ENCODE measurements at places on chromosomes 16 and 17. TPM values are rescaled to one million over a fixed set of nuclear protein-coding genes. Genes with fewer than 3 reads are reported as not detected.

GRCh38 chr16:1471569-1472194, 3.1 kb downstream of the CLCN7 start:
- H3K4me3 ChIP-seq: no peak overlapping the region
- no peaks in the 10 kb centered on the region for H3K36me3 ChIP-seq
- DNase-seq: no peak
- no peaks in the 10 kb centered on the region for H3K27me3 ChIP-seq

- H3K4me3 ChIP-seq: no peak overlapping the region
- no peaks in the 10 kb centered on the region for H3K36me3 ChIP-seq
- peaks cover 10% of the 10 kb centered on the region for H3K27me3 ChIP-seq
- DNase-seq: no peak
These were observed 153.9 kb upstream of the CACNG3 start for GRCh38 chr16:24102209-24102660.

GRCh38 chr17:56812901-56813388, 20.8 kb downstream of the C17orf67 start:
- H3K4me3 ChIP-seq: no peak overlapping the region
- H3K27me3 ChIP-seq: no peaks in the 10 kb centered on the region
- no peak for DNase-seq
- H3K4me1 ChIP-seq: no peaks in the 10 kb centered on the region
- H3K36me3 ChIP-seq: no peaks in the 10 kb centered on the region

CMTM4 gene
- 16.9 TPM for total RNA-seq

STX8 gene
- total RNA-seq: 57.4 TPM

GRCh38 chr16:86424985-86425384, 85.3 kb upstream of the FOXF1 start:
- H3K27me3 ChIP-seq: peaks cover 41% of the 10 kb centered on the region
- DNase-seq: no peak
- no peaks in the 10 kb centered on the region for H3K36me3 ChIP-seq
- no peaks in the 10 kb centered on the region for H3K4me1 ChIP-seq
- no peak overlapping the region for H3K27ac ChIP-seq

- DNase-seq: no peak
- no peaks in the 10 kb centered on the region for H3K27me3 ChIP-seq
- no peak overlapping the region for H3K4me3 ChIP-seq
- H3K27ac ChIP-seq: no peak overlapping the region
- H3K4me1 ChIP-seq: no peaks in the 10 kb centered on the region
These were observed 7.0 kb downstream of the KATNB1 start for GRCh38 chr16:57742543-57742942.

DNA sequence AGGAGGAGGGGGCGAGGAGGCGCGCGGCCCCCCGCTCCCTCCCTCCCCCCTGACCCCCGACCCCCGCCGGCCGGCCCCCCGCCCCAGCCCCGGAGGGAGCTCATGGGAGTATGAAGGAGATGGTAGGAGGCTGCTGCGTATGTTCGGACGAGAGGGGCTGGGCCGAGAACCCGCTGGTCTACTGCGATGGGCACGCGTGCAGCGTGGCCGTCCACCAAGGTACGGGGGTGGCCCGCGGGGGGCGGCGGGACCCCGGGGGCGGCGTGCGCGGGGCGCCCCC, 390 bp downstream of the MLLT6 start:
- no peak overlapping the region for H3K27ac ChIP-seq
- DNase-seq: no peak
- H3K27me3 ChIP-seq: no peaks in the 10 kb centered on the region
- H3K4me3 ChIP-seq: peak overlapping the region; percentile 92
- H3K36me3 ChIP-seq: no peaks in the 10 kb centered on the region

DNA sequence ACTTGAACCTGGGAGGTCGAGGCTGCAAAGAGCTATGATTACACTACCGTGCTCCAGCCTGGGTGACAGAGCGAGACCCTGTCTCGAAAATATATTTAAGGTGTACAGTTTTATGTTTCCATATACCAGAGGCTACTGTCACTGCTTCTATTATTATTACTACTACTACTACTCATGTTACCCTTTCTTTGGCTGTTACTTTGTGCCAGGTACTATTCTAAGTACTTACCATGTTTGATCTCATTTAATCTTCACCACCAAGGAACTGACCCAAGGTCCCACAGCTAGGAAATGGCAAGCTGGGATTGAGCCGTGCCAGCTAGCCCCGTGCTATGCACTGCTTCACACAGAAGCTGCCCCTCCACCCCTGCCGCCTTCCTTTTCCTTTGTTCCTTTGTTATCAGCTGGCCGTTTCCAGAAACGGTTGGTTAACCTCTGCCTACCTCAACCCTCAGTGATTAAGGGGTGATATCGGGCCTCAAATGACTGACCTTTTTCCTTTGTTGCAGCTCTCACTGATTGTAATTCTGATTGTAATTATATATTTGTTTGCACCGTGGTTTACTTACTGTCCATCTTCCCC, 78.4 kb downstream of the ABCC1 start:
- H3K4me1 ChIP-seq: peaks cover 39% of the 10 kb centered on the region
- H3K27me3 ChIP-seq: no peaks in the 10 kb centered on the region
- no peaks in the 10 kb centered on the region for H3K36me3 ChIP-seq
- peak overlapping the region; percentile 33 for H3K4me3 ChIP-seq
- no peak for DNase-seq
- peak overlapping the region; percentile 43 for H3K27ac ChIP-seq

OTOA gene
- total RNA-seq: not detected

CPHXL2 gene
- total RNA-seq: not detected

GGT6 gene
- total RNA-seq: not detected

DNA sequence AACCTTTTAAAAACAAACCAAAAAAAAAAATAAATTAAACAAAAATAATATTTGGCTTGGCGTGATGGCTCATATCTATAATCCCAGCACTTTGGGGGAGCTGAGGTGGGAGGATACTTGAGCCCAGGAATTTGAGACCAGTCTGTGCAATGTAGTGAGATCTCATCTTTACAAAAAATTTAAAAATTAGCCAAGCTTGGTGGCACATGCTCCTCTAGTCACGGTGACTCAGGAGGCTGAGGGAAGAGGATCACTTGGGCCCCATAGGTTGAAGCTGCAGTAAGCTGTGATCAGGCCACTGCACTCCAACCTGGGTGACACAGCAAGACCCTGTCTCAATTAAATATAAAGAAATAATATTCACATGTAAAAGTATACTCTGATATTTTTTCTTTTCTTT, 12.2 kb downstream of the GNGT2 start:
- H3K27ac ChIP-seq: no peak overlapping the region
- H3K36me3 ChIP-seq: no peaks in the 10 kb centered on the region
- no peak for DNase-seq
- H3K4me1 ChIP-seq: peaks cover 11% of the 10 kb centered on the region
- H3K27me3 ChIP-seq: peaks cover 2% of the 10 kb centered on the region

KRTAP2-3 gene
- 10.8 TPM for total RNA-seq

DNA sequence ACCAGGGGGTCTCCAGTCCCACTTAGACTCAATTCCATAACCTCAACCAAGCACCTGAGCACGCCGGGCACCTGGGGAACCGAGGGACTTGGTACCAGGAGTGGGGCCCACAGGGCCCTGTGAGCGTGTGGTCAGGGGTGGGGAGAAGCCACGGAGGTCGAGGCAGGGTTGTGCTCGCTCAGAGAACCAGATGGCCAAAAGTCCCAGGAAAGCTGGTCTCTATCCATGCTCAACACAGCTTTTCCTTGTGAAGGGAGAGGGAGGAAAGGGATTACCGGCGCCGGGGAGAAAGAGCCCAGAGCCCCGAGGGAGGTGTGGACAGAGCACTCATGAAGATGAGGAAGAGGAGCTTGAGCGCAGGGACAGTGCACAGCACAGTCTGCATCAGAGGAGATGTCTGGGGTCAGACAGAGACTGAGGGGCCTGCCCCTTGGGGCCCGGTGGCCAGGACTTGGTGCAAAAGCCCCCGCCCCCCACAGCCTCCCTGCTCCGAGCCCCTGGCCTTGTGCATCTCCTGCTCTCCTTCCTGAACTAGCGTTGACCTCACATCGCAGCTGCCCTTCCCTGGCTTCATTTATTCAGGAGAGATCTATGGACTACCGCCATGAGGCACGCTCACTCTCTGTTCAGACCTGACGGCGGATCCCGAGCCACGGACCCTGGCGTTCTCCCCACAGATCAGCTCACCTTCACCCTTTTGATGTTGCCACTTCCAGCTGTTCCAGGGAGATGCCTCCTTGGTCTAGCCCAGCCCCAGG, 355.4 kb upstream of the TNRC6C start:
- peaks cover 50% of the 10 kb centered on the region for H3K27me3 ChIP-seq
- H3K4me3 ChIP-seq: no peak overlapping the region
- no peaks in the 10 kb centered on the region for H3K36me3 ChIP-seq
- no peak for DNase-seq

DNA sequence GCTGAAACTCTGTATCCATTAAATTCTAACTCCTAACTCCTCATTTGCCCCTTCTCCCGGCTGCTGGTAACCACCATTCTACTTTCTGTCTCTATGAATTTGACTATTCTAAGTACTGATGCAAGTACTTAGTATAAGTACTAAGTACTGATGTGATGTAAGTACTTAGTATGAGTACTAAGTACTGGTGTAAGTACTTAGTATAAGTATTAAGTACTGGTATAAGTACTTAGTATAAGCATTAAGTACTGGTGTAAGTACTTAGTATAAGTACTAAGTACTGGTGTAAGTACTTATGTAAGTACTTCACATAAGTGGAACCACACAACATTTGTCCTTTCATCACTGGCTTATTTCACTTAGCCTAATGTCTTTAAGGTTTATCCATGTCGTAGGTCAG, 32.3 kb upstream of the PRKCA start:
- no peak overlapping the region for H3K4me3 ChIP-seq
- no peaks in the 10 kb centered on the region for H3K36me3 ChIP-seq

GRCh38 chr16:53456625-53457024, 22.4 kb downstream of the RBL2 start:
- no peak for DNase-seq
- no peaks in the 10 kb centered on the region for H3K4me1 ChIP-seq
- H3K36me3 ChIP-seq: no peaks in the 10 kb centered on the region
- no peak overlapping the region for H3K4me3 ChIP-seq

DNA sequence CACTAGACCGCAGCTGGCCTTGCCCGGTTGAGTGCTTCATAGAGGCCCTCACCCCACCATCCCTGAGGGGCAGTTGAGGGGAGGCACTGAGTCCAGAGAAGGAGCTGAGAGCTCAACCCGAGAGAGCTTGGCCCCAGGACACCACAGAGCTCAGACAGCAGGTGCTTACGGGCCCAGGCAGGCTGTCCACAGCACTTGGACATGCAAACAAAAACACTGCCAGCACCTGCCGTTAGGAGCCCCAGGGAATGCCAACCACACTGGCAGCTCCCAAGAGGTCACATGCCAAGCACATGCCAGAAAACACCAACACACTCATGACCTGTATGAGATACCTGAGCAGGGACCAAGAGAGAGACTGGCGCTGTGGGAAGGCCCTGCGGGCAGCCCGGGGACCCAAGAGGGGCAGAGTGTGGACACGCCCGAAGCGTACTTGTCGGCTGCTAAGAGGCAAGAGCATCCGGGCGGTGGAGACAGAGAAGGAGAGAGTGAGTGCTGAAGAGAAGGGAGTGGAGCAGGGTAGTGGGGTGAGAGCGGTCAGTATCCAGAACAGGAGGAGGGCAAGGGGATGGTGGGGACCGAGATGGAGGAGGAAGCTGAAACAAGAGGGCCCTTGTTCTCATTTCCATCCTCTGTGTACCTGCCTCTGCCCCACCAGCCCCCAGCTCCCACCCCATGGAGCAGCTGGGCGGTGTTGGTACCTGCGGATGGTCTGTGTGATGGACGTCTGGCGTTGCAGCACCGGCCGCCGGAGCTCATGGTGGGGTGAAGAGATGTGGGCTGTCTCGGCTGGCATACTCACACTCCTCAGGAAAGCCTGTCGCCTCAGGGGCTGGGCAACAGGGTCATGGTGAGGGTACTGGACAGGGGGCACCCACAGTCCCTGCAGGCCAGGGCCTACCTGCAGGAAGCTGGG, 8.2 kb downstream of the RHBDF1 start:
- no peaks in the 10 kb centered on the region for H3K27me3 ChIP-seq
- H3K4me1 ChIP-seq: peaks cover 4% of the 10 kb centered on the region
- H3K36me3 ChIP-seq: no peaks in the 10 kb centered on the region
- no peak overlapping the region for H3K27ac ChIP-seq
- H3K4me3 ChIP-seq: no peak overlapping the region

DNA sequence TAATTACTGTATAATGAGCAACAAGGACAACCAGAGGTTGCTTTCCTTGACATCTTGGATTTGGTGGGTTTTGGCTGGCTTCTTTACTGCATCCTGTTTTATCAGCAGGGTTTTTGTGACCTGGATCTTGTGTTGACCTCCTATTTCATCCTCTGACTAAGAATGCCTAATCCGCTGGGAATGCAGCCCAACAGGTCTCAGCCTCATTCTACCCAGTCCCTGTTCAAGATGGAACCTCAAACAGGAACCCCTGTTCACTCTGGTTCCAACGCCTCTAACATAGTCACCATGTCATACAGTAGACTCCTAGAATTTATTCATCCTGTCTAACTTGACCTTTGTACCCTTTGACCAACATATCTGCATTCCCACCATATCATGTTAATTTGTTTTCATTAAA, 183.8 kb upstream of the SOX9 start:
- no peaks in the 10 kb centered on the region for H3K36me3 ChIP-seq
- H3K27ac ChIP-seq: peak overlapping the region; percentile 50
- peak; percentile 97 for DNase-seq
- no peak overlapping the region for H3K4me3 ChIP-seq
- H3K27me3 ChIP-seq: no peaks in the 10 kb centered on the region

GRCh38 chr17:79916991-79917901, 78.0 kb upstream of the CBX4 start:
- H3K4me1 ChIP-seq: peaks cover 33% of the 10 kb centered on the region
- no peak for DNase-seq
- no peaks in the 10 kb centered on the region for H3K36me3 ChIP-seq
- H3K4me3 ChIP-seq: no peak overlapping the region
- H3K27me3 ChIP-seq: no peaks in the 10 kb centered on the region

- H3K27ac ChIP-seq: no peak overlapping the region
- no peaks in the 10 kb centered on the region for H3K4me1 ChIP-seq
- H3K27me3 ChIP-seq: 0 out of 2 replicates have a peak, but pooled peaks cover 4% of the 10 kb centered on the region
- DNase-seq: no peak
- H3K4me3 ChIP-seq: no peak overlapping the region
These were observed 113.4 kb downstream of the AMFR start for GRCh38 chr16:56312028-56312300.

GTF3C1 gene
- total RNA-seq: 97.5 TPM

- peaks cover 16% of the 10 kb centered on the region for H3K4me1 ChIP-seq
- H3K27me3 ChIP-seq: no peaks in the 10 kb centered on the region
- DNase-seq: no peak
- H3K36me3 ChIP-seq: no peaks in the 10 kb centered on the region
- H3K4me3 ChIP-seq: no peak overlapping the region
These were observed 55.4 kb downstream of the CYB5B start for GRCh38 chr16:69479775-69480174.

DNA sequence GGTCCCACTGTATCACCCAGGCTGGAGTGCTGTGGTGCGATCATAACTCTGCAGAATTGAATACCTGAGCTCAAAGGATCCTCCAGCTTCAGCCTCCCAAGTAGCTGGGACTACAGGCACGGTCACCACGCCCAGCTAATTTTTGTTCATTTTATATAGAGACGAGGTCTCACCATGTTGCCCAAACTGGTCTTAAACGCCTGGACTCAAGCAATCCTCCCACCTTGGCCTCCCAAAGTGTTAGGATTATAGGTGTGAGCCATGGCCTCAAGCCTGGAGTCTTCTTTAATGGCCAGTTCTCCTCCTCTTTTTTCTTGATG, 484 bp downstream of the CD300LB start:
- no peak overlapping the region for H3K4me3 ChIP-seq
- H3K27ac ChIP-seq: no peak overlapping the region
- peaks cover 65% of the 10 kb centered on the region for H3K27me3 ChIP-seq
- H3K36me3 ChIP-seq: no peaks in the 10 kb centered on the region

Measured in PC-3 (cell line).